Immature natural killer cell (primary cell): ENCODE measurements at places on chromosomes 1 and 21. TPM values are rescaled to one million over a fixed set of nuclear protein-coding genes. Genes with fewer than 3 reads are reported as not detected.

DNA sequence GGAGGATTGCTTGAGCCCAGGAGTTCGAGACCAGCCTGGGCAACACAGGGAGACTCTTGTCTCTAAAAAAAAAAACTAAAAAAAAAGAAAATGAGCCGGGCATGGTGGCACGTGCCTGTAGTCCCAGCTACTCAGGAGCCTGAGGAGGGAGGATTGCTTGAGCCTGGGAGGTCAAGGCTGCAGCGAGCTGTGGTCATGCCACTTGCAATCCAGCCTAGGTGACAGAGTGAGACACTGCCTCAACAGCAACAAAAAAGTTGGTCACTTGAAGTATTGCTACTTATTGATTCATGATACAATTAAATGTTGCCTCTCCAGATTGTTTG is 57.9 kb upstream of the CXADR start:
- H3K27me3 ChIP-seq: no peaks in the 10 kb centered on the region
- no peaks in the 10 kb centered on the region for H3K36me3 ChIP-seq
- H3K4me3 ChIP-seq: no peak overlapping the region

DNA sequence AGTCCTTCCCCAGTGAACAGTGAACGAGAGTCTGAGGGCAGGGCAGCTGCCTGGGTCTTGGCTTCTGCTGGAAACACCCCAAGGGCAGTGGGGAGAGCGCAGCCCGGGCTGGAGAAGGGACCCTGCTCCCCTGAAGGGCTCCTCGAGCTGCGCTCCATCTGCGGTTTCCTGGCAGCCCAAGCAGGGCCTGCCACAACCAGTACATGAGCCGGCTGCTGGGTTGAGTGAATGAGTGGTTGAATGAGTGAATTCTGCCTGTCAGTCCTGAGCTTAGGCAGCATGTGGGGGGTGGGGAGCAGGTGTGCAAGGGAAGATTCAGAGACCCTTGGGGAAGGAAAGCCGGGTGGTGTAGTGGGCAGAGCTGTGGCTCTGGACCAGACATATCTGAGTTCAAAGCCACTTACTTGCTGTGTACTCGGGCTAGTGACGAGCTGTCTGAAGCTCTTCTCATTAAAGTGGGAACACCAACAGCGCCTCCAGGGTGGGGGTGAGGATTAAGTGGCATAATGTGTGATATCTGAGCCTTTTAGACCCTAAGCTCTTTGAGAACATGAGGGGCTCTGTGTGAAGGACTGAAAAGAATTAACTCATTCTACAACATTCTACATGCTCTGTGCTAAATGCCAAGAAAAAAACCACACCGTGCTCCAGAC is 3.7 kb downstream of the OPRD1 start:
- no peaks in the 10 kb centered on the region for H3K4me1 ChIP-seq
- H3K36me3 ChIP-seq: no peaks in the 10 kb centered on the region
- DNase-seq: no peak
- H3K27ac ChIP-seq: no peak overlapping the region
- no peak overlapping the region for H3K4me3 ChIP-seq

DNA sequence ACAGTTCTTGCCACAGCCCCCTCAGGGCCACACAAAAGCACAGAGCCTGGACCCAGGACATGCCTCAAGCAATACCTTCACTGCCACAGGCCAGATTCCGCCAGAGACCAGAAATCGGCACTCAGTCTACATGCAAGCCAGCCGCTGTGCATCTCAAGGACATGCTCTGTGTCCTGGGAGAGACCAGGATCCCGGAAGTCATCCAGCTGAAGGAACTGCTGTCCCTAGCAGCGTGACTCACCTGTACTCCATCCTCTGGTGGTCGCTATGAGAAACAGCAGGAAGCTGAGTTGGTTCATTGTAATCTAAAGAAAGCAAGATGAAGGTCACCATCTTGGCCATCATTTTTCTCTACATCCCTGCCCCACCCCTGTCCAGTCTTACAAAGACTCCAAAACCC is 401 bp downstream of the ITLN1 start:
- H3K27me3 ChIP-seq: no peaks in the 10 kb centered on the region
- H3K4me3 ChIP-seq: no peak overlapping the region
- no peaks in the 10 kb centered on the region for H3K36me3 ChIP-seq
- H3K27ac ChIP-seq: no peak overlapping the region
- peaks cover 8% of the 10 kb centered on the region for H3K4me1 ChIP-seq

- H3K27me3 ChIP-seq: peaks cover 1% of the 10 kb centered on the region
- no peak overlapping the region for H3K4me3 ChIP-seq
- no peaks in the 10 kb centered on the region for H3K36me3 ChIP-seq
- H3K4me1 ChIP-seq: no peaks in the 10 kb centered on the region
Observed at GRCh38 chr1:17873007-17873675, 118.0 kb downstream of the ACTL8 start.

- H3K36me3 ChIP-seq: peaks cover 6% of the 10 kb centered on the region
- peaks cover 27% of the 10 kb centered on the region for H3K4me1 ChIP-seq
- H3K4me3 ChIP-seq: no peak overlapping the region
- no peak for DNase-seq
Observed at GRCh38 chr1:41573194-41573593, 88.7 kb upstream of the EDN2 start.

GRCh38 chr1:117036018-117036461 is 24.1 kb upstream of the TTF2 start:
- no peak overlapping the region for H3K4me3 ChIP-seq
- H3K4me1 ChIP-seq: no peaks in the 10 kb centered on the region
- H3K27ac ChIP-seq: no peak overlapping the region
- H3K36me3 ChIP-seq: no peaks in the 10 kb centered on the region
- H3K27me3 ChIP-seq: no peaks in the 10 kb centered on the region

GRCh38 chr1:42442662-42443061 is 13.2 kb downstream of the ZMYND12 start:
- no peak overlapping the region for H3K27ac ChIP-seq
- peaks cover 2% of the 10 kb centered on the region for H3K27me3 ChIP-seq
- H3K4me3 ChIP-seq: no peak overlapping the region
- H3K36me3 ChIP-seq: no peaks in the 10 kb centered on the region

- no peak overlapping the region for H3K27ac ChIP-seq
- H3K36me3 ChIP-seq: peaks cover 23% of the 10 kb centered on the region
- DNase-seq: no peak
- peaks cover 4% of the 10 kb centered on the region for H3K27me3 ChIP-seq
Observed at GRCh38 chr1:26124418-26125331, 13.1 kb downstream of the PDIK1L start.

- no peak overlapping the region for H3K4me3 ChIP-seq
- peaks cover 3% of the 10 kb centered on the region for H3K4me1 ChIP-seq
- no peak overlapping the region for H3K27ac ChIP-seq
- no peak for DNase-seq
Observed at GRCh38 chr1:78831731-78832360, 174.7 kb downstream of the ADGRL4 start.

GRCh38 chr1:232657426-232658005 is 27.6 kb upstream of the SIPA1L2 start:
- no peak overlapping the region for H3K4me3 ChIP-seq
- no peak for DNase-seq
- peaks cover 14% of the 10 kb centered on the region for H3K4me1 ChIP-seq
- peaks cover 5% of the 10 kb centered on the region for H3K27me3 ChIP-seq
- no peaks in the 10 kb centered on the region for H3K36me3 ChIP-seq
- H3K27ac ChIP-seq: no peak overlapping the region

DNA sequence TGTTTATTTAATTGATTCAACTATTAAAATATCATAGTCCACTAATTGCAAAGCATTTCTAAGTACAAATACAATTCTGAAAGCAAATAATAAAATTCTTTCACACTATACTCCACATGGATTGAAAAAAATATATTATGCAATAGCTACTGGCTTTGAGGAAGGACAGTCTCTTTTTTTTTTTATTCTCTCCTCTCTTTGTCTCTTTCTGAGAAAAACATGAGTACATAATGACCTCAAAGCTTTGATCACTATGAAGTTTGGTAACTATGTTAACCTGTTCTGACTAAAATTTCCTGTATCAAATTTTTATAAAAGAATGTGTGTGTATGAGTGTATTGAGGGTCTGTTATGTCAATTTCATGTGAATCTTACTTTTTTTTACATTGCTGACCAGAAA is 96.2 kb downstream of the RGS2 start:
- H3K4me1 ChIP-seq: no peaks in the 10 kb centered on the region
- peaks cover 4% of the 10 kb centered on the region for H3K27me3 ChIP-seq
- H3K27ac ChIP-seq: no peak overlapping the region
- H3K36me3 ChIP-seq: peaks cover 4% of the 10 kb centered on the region

DNA sequence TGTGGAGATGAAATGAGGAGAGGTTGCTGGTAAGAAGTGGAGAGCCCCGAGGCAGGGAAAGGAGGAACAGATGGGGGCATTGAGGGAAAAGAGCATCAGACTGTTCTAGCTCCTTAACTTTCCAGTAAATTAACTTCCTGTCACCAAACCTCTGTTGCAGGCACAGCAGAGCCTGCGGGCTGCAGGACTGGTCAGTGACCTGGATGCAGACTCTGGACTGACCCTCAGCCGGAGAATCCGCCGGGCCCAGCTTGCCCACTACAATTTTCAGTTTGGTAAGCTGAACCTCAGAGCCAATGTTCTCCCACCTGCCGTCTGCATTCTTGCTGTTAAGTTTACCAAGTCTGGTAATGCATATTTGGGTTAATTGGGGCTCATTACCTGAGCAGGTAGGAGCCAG is 2.5 kb upstream of the ECM1 start:
- H3K4me1 ChIP-seq: no peaks in the 10 kb centered on the region
- H3K27ac ChIP-seq: no peak overlapping the region
- peaks cover 15% of the 10 kb centered on the region for H3K36me3 ChIP-seq
- no peak overlapping the region for H3K4me3 ChIP-seq
- no peaks in the 10 kb centered on the region for H3K27me3 ChIP-seq

DNA sequence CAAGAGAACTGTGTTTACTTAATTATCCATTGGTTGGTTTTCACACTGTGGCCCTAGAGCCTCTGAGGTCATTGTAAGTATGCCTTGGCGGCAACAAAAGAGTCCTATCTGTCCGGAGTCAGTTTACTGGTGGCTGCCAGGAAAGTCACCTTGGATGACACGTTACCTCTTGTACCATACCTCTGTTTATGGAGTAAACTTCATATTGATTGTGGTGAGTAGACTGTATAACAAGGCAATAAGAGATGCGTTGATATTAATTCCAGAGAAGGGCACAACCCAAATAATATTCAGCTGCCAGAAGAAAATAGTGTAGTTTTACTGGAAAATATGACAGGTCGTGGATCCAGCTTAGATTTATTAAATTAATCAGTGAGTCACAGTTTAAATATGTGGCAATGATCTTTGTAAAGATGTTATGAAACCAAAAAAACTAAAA is 20.4 kb upstream of the KIF14 start:
- H3K27ac ChIP-seq: no peak overlapping the region
- H3K36me3 ChIP-seq: peaks cover 3% of the 10 kb centered on the region
- no peak overlapping the region for H3K4me3 ChIP-seq

- H3K4me3 ChIP-seq: no peak overlapping the region
- no peak for DNase-seq
- H3K27me3 ChIP-seq: no peaks in the 10 kb centered on the region
- H3K36me3 ChIP-seq: no peaks in the 10 kb centered on the region
Observed at GRCh38 chr21:16863908-16864307, 648.9 kb upstream of the CXADR start.

- no peak overlapping the region for H3K4me3 ChIP-seq
- no peaks in the 10 kb centered on the region for H3K27me3 ChIP-seq
- H3K27ac ChIP-seq: peak overlapping the region; percentile 14
- H3K4me1 ChIP-seq: peaks cover 4% of the 10 kb centered on the region
Observed at GRCh38 chr1:84991097-84991920, 5.6 kb downstream of the MCOLN2 start.

GRCh38 chr1:167501515-167502191 is 16.7 kb downstream of the CD247 start:
- DNase-seq: peak; percentile 20
- H3K4me3 ChIP-seq: peak overlapping the region; percentile 55
- peak overlapping the region; percentile 99 for H3K27ac ChIP-seq
- H3K4me1 ChIP-seq: peaks cover 100% of the 10 kb centered on the region
- peaks cover 70% of the 10 kb centered on the region for H3K36me3 ChIP-seq

DNA sequence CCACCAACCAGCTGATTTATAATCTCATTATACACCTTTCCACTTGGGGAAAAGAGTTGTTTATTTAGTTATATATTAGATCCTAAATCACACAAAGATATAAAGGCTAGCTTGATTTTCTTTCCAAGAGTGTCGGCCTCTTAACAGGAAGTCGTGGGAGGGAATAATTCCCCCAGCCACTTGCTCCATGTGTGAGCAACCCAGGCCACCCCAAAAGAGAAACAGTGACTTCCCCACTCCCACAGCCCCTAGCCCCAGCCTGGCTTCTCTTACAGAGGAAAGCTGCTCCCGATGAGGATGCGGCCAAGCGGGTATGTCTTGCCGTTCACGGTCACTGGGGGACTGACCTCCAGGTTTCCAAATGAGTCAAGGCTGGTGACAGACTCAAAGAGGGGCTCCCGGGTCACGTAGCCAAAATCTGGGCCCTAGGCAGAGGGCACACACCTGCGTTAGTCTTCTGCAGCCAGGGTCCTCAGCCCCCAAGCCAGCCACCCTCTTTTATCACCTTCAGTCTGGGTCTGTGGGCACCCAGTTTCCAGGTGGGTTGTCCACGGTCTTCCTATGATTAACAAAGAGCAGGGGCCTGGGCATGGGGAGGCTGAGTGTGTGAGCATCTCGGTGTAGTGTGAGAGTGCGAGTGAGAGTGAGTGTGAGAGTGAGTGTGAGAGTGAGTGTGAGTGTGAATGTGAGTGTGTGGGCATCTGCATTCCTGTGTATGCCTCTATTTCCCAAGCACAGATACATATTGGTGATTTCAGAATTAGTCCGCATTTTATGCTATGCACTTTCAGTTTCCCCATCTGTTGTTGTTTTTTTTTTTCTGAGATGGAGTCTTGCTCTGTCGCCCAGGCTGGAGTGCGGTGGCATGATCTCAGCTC is 25.4 kb upstream of the SDHB start:
- no peak overlapping the region for H3K27ac ChIP-seq
- H3K36me3 ChIP-seq: no peaks in the 10 kb centered on the region
- H3K4me3 ChIP-seq: no peak overlapping the region
- peaks cover 1% of the 10 kb centered on the region for H3K27me3 ChIP-seq

- H3K4me1 ChIP-seq: no peaks in the 10 kb centered on the region
- peaks cover 11% of the 10 kb centered on the region for H3K27me3 ChIP-seq
- H3K27ac ChIP-seq: no peak overlapping the region
- DNase-seq: no peak
Observed at GRCh38 chr1:210218047-210218446, 14.5 kb upstream of the SERTAD4 start.

GRCh38 chr1:101408212-101409042 is 171.6 kb downstream of the S1PR1 start:
- no peak for DNase-seq
- peaks cover 23% of the 10 kb centered on the region for H3K4me1 ChIP-seq
- H3K4me3 ChIP-seq: no peak overlapping the region
- H3K27me3 ChIP-seq: peaks cover 3% of the 10 kb centered on the region

Gene C1QC
- not detected for polyA plus RNA-seq

Gene CA6
- not detected for polyA plus RNA-seq

Gene CD244
- polyA plus RNA-seq: 301 TPM

Gene PCP4L1
- polyA plus RNA-seq: not detected

Gene S100A7
- not detected for polyA plus RNA-seq

Gene PRSS38
- polyA plus RNA-seq: not detected

Gene PLA2G2D
- not detected for polyA plus RNA-seq

Gene SYT6
- not detected for polyA plus RNA-seq

Gene KRTAP10-2
- polyA plus RNA-seq: not detected

Gene CORT
- polyA plus RNA-seq: not detected

Gene PTGFR
- not detected for polyA plus RNA-seq
